ENCODE measurements at places on chromosomes 16 and 17.
A peak's percentile ranks its signal among the peaks of the same experiment; 100 is the strongest.

DNA sequence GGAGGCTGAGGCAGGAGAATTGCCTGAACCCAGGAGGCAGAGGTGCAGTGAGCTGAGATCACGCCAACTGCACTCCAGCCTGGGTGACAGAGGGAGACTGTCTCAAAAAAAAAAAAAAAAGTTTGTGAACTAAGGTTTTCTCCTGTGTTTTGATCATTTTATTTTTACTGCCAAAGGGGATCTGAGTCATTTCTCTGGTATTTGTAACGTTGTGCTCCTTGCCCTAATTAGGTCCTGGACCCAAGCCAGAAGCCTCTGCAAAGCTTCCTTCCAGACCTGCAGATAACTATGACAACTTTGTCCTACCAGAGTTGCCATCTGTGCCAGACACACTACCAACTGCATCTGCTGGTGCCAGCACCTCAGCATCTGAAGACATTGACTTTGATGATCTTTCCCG, 32.1 kb downstream of the IST1 start:
- no peak for DNase-seq

DNA sequence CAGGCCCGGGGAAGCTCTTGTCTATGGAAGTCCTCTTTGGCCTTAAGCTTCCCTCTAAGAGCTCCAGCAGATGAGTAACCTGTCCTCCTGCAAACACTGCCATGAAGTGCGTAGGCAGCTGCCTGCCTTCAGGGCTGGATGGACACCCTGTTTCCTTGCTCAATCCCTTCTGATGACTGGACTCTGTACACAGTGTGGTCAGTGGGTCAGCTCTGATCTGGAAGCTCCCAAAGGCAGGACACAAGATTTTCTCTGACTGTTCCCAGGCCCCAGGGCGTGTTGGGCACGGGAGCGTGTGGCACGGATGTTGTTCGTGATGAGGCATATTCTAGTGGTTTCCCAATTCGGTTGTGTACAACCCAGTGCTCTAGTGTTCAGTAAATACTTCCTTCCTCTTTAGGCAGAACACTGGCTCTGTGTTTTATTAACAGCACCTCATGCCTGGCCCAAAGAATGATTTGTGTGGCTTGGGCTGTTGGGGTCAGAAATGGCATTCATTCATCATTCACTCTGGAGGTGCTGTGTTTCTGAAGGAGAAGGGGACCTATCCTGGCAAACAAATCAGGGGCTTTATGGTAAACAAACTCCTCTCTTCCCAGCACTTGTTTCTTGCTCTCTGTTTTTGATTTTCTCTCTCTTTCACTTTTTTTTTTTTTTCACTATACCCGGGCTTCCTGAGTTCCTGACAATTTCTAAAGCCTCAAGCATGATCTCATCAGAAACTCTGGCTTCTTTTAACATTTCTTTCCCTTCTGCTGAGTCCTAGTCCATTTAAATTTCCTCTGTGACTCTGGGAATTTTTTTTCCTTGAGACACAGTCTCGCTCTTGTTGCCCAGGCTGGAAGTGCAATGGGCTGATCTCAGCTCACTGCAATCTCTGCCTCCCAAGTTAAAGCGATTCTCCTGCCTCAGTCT, 12.0 kb upstream of the RNF157 start:
- no peak for DNase-seq

GRCh38 chr17:12664894-12665262, 812 bp upstream of the MYOCD start:
- DNase-seq = no peak

DNA sequence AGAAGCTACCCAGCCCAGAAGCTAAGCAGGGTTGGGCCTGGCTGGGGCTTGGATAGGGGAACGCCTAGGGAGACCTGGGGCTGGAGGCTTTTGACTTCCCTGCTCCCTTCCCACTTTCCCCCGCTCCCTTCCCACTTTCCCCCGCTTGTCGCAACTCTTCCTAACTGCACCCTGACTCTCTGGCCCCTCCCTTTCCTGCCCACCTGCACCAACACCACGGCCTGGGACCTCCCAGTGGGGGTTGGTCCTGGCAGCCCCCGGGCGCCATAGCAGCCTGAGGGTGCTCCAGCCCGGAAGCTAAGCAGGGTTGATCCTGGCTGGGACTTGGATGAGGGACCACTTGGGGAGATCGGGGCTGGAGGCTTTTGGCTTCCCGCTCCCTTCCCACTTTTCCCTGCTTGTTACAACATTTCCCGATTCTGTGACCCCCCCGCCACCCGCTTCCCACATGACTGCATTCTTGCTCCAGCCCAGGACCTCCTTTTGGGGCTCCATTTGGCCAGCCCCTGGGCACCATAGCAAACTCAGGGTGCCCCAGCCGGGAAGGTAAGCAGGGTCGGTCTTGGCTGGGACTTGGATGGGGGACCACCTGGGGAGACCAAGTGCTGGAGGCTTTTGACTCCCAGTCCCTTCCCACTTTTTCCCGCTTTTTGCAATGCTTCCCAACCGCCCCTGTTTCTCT, 2287.0 kb downstream of the TP53TG3F start:
- no peak for DNase-seq

DNA sequence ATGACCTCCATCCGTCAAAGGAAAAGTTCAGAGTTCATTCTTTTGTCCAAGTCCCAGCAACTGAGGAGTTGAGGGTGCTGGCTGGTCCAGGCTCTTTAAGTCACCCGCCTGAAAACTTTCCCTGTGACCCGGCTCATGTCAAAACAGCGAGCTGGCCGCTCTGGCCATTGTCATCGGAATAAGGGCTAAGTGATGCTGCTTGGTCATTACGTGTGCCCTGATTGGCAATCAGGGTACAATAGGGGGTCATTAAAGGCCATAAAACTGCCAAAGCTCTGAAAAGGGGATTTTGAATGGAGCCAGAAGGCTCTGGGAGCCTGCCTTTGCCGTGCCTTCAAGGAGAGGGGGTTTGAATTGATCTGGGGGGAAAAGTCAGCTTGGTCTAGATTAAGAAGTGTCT, 88.5 kb upstream of the IRX3 start:
- no peak for DNase-seq

- DNase-seq = no peak
These were observed 4.1 kb upstream of the PITPNA start for GRCh38 chr17:1566505-1567199.

GRCh38 chr16:887846-888245, 82.9 kb downstream of the LMF1 start:
- DNase-seq = no peak

GRCh38 chr16:27847030-27847550, 216.4 kb downstream of the GSG1L start:
- no peak for DNase-seq

GRCh38 chr17:76161619-76162266, 20.7 kb upstream of the FOXJ1 start:
- DNase-seq = no peak

DNA sequence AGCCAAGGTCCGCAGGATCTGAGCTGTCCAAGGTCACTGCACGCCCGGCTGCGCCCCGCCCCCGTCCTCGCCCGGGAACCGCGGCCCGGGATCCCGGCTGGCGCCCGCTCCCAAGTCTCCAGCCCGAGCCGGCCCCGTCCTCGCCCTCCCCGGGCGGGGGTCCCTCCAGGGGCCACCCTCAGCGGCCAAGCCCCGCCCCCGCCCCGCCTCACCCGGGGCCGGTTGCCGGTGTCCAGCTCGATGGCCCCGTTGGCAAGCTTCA, 216 bp downstream of the VPS9D1 start:
- no peak for DNase-seq

- no peak for DNase-seq
These were observed 47.1 kb downstream of the CMIP start for GRCh38 chr16:81491541-81492188.

- DNase-seq = no peak
These were observed 107.9 kb downstream of the HAPSTR1 start for GRCh38 chr16:9199311-9199710.

DNA sequence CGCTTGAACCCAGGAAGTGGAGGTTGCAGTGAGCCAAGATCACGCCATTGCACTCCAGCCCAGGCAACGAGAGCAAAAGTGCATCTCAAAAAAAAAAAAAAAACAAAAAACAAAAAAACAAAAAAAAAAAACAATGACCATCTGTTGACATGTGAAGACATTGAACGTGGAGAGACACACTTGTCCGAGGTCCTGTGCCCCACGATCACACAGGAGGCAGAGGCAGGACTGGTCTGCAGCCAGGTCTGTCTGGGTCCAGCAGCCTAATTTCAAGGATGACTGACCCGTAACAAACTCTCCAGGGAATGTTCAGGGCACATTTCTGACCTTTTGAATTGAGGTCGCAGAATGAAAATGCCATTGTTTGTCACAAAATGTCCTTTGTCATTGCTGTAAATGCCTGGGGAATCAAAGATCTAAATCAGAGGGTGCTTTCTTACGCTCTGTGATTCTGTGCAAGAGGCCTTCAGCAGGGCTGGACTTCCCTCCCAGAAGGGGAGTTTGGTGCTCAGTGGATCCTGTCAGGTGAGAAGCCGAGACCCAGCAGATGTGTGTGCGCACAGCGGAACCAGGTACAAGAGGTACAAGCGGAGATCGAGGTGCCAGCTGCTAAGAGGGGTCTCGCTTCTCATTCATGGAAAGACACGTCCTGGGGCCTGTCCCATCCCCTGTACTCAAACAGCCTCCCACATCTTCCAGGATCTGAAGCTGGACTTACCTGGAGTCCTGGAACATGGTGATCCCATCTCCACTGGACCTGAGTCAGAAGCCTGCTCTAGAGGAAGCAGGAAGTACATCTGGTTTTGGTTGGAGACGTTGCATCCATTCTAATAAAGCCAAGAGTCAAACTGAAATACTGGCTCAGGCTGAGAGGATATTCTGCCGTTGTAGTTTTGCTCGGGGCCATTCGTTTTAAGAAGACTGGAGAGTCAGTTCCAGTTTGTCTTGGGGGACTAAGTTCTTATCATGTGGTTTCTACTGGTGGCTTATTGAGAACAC, 95.8 kb downstream of the IRF8 start:
- no peak for DNase-seq

DNA sequence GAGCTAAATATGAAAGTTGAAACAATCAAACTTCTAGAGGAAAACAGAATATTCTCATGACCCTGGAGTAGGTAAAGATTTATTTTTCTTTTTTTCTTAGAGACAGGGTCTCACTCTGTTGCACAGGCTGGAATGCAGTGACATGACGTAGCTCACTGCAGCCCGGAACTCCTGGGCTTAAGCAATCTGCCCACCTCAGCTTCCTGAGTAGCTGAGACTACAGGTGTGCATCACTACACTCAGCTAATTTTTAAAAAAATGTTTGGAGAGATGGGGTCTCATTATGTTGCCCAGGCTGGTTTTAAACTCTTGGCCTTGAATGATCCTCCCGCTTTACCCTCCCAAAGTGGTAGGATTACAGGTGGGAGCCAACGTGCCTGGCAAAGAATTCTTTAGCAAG, 15.5 kb downstream of the IKZF3 start:
- DNase-seq = no peak

DNA sequence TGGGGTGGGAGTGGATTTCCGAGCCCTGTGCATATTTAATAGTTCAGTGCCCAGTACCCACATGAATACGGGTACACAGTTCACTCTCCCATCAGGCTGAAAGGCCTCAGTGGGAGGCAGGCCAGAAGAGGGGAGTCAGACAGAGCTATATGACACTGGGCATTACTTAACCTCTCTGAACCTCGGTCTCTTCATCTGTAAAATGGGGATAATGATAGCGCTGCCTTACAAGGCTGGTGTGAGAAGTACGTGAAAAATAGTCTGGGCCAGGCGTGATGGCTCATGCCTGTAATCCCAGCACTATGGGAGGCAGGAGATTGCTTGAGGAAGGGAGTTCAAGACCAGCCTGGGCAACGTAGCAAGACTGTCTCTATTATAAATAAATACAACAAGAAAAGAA, 3.6 kb downstream of the GPRC5B start:
- DNase-seq = no peak

- DNase-seq = peak; percentile 69
These were observed 91.3 kb upstream of the SEC14L1 start for GRCh38 chr17:77049440-77049839.

GRCh38 chr16:85645021-85645589, 32.0 kb downstream of the GSE1 start:
- DNase-seq = no peak

- no peak for DNase-seq
These were observed 304.3 kb upstream of the XYLT1 start for GRCh38 chr16:17775061-17775460.

- no peak for DNase-seq
These were observed 1.5 kb downstream of the CRK start for GRCh38 chr17:1454541-1454940.

DNA sequence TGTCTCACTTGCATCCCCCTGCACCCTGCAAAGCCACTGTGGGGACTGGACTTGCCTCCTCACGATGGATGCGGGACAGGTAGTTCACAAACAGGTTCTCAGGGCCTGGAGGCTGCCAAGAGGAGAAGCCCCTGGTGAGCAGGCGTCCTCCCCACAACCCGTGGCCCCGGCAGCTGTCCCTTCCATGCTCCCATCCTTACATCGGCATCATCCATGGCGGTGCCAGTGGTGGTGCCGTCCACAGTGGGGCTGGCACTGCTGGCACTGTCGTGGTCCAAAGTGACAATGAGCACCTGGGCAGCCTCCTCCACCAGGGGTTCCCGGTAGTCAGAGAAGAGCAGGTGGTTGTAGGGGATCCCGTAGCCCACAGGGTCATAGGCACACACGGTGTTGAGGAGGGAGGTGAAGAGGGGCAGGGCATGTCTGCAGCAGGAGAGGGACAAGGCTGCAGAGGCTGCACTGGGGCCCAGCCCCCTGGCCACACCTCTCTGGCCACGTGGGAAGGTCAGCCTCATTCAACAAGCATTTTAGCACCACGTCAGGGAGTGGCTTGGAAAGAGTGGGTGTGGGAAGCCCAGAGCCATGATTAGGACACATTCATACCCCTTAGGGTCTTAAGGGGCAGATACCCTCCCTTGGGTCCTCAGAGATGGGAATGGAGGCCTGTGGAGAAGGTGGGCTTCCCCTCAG, 12.6 kb downstream of the HID1 start:
- DNase-seq = no peak

- no peak for DNase-seq
These were observed 10.1 kb upstream of the ARHGAP23 start for GRCh38 chr17:38418062-38418692.

DNA sequence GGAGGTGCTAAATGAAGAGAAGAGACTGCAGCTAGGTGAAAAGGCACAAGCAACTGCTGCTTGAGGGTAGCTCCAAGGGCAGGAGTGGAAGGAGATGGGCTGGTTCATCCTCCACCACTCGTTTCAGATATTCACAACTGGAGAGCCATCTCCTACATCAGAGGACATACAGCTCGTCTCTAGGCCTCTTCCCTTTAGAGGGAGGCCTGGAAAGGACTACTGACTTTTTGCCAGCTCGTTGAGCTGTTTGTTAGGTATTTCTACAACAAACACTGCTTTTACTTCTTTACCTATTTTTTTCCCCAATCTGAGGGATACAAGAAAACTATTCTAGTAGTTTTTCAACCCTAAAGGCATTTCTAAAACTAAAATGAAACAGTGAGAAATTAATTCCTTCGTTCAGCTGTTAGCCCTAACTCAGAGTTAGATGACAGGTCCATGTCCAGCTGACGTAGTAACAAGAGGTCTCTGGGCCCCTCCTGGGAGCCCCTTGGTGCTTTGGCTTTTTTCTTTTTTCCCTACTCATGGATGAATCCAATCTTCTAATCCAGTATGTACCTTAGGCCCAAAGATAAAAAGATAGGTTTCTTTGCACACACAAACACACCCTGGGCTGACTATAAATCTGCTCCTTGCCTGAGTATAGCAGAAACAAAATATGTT, 47.8 kb upstream of the TBX2 start:
- DNase-seq = no peak

GRCh38 chr16:10817963-10818941, at the start of gene TVP23A:
TVP23A (minus strand) TSS chr16:10818794; CDS start chr16:10818493, 301 bp downstream.
- DNase-seq = peak; percentile 58

GRCh38 chr17:65975878-65976277, 216.1 kb downstream of the CEP112 start:
- no peak for DNase-seq

GRCh38 chr16:63223851-63224250, 1187.6 kb upstream of the CDH8 start:
- DNase-seq = no peak

GRCh38 chr17:9259419-9259818, 238.1 kb downstream of the NTN1 start:
- DNase-seq = peak; percentile 1
